Progenitor cell of endocrine pancreas (in vitro differentiated cells): ENCODE measurements at places on chromosomes 11 and 22. TPM values are rescaled to one million over a fixed set of nuclear protein-coding genes. Genes with fewer than 3 reads are reported as not detected.

GRCh38 chr22:29541845-29542244 is 11.7 kb downstream of the THOC5 start:
- DNase-seq = no peak
- peaks cover 32% of the 10 kb centered on the region for H3K36me3 ChIP-seq
- H3K4me1 ChIP-seq = no peaks in the 10 kb centered on the region
- H3K4me3 ChIP-seq = no peak overlapping the region

DNA sequence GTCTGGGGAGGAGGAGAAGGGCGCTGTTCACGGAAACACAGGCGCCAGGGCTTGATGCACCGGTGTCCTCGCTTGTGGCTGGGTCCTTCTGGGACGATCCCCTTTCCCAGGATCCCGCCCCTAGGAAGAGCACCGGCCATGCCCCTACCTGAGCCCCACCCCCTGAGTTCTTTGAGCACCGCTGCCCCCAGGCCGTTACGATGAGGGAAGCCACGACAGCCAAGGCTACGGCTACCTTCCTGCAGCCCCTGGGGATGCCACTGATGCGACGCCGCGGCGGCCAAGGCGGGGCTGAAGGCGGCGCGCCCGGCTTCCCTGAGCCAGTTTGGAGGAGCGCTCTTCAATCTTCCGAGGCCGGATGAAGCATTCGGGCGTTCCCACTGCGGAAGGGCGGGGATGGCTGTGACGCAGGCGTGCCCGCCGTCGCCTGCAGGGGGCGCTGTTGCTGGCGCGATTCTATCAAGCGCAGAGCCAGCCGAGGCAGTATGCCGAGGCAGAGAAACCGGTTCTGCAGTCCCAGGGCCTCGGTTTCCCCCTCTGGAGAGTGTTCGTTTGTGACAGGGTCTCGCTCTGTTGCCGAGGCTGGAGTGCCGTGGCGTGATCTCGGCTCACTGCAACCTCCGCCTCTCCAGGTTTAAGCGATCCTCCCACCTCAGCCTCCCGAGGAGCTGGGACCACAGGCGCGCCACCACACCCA is 9.7 kb upstream of the NEFH start:
- DNase-seq = peak; percentile 72
- no peaks in the 10 kb centered on the region for H3K36me3 ChIP-seq
- H3K27ac ChIP-seq = no peak overlapping the region
- H3K4me3 ChIP-seq = peak overlapping the region; percentile 40
- H3K4me1 ChIP-seq = peaks cover 2% of the 10 kb centered on the region

- no peak overlapping the region for H3K27ac ChIP-seq
- H3K36me3 ChIP-seq = peaks cover 16% of the 10 kb centered on the region
- no peak for DNase-seq
- peaks cover 3% of the 10 kb centered on the region for H3K4me1 ChIP-seq
- no peak overlapping the region for H3K4me3 ChIP-seq
Observed at GRCh38 chr11:17974246-17974645, 38.6 kb downstream of the SERGEF start.

DNA sequence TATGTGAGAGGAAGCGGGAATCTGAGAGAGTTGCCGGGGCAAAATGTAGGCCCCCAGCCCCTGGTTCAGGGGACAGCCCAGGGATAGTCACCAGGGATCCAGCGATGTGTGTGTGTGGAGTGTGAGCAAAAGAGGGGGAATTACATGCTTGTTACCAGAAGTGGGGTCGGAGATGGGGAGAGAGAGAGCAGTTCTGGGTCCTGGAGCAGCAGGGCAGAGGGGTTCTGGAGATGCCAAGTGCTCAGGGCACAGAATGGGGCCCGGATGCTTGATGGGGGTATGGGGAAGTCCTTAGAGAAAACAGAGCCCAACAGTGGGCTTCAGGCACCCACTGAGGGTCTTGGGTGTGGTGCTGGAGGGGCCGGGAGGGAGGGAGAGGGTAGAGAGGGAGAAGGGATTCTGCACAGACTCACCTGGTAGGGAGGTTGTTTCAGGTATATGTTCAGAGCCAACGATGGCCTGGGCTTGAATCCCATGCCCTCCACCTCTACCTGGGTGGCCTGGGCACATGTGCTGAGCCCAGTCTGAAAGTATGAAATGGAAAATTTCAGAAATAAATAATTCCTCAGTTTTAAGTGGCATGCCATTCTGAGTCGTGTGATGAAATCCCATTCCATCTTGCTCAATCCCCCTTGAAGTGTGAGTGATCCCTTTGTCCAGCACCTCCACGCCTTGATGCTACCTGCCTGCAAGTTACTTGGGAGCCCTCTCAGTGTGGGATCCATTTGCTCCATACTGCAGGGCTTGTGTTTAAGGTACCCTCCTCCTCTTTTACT is 12.4 kb downstream of the SMIM38 start:
- no peaks in the 10 kb centered on the region for H3K4me1 ChIP-seq
- no peak overlapping the region for H3K4me3 ChIP-seq
- DNase-seq = no peak
- H3K36me3 ChIP-seq = no peaks in the 10 kb centered on the region
- H3K27me3 ChIP-seq = peaks cover 13% of the 10 kb centered on the region

DNA sequence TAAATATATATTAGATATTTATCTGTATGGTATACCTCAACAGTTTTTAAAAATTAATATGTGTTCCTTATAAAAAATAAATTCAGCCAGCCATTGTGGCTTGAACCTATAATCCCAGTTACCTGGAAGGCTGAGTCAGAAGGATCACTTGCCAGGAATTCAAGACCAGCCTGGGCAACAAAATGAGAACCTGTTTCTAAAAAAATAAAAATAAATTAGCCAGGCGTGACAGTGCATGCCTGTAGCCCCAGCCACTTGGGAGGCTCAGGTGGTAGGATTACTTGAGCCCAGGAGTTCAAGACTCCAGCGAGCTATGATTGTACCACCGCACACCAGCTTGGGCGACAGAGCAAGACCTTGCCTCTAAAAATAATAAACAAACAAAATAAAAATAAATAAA is 54.9 kb downstream of the PHF21A start:
- DNase-seq = no peak
- H3K27ac ChIP-seq = no peak overlapping the region
- H3K4me3 ChIP-seq = no peak overlapping the region
- peaks cover 8% of the 10 kb centered on the region for H3K36me3 ChIP-seq

DNA sequence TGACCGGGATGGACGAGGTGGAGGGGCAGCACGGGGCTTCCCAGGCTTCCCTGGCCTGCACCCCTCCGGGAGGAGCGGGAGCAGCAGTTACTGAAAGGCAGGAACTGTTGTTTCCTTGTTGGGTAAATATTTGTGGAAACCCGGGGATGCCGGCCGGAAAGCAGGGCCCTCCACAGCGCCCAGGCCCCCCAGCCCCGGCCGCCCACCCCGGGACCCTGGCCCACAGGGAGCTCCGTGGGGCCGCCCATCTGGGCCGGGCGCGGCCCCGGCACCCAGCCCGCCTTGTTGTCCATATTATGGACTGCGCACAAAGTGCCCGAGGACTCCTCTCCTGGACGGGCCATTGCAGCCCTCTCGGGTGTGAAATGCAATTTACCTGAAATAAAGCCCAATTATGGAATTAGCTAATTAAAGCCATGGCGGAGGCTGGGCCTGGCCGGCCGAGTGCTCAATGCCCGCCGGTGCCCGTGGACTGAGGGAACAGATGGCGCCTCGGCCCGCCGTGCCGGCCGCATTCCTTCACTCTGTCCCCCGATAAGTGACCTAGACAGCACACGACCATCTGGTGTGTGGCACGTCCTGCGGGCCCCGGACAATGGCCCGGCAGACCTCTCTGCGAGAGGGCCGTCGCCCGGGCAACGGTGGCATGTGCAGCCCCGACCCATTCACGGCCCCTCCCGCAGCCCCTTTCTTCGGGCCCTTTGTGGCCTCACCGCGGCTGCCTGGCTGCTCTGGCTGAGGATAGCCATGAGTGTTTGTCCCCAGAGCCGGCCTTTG is 35.4 kb downstream of the CDKN1C start:
- H3K4me3 ChIP-seq = no peak overlapping the region
- no peaks in the 10 kb centered on the region for H3K36me3 ChIP-seq
- no peak overlapping the region for H3K27ac ChIP-seq
- DNase-seq = no peak
- H3K4me1 ChIP-seq = peaks cover 4% of the 10 kb centered on the region

DNA sequence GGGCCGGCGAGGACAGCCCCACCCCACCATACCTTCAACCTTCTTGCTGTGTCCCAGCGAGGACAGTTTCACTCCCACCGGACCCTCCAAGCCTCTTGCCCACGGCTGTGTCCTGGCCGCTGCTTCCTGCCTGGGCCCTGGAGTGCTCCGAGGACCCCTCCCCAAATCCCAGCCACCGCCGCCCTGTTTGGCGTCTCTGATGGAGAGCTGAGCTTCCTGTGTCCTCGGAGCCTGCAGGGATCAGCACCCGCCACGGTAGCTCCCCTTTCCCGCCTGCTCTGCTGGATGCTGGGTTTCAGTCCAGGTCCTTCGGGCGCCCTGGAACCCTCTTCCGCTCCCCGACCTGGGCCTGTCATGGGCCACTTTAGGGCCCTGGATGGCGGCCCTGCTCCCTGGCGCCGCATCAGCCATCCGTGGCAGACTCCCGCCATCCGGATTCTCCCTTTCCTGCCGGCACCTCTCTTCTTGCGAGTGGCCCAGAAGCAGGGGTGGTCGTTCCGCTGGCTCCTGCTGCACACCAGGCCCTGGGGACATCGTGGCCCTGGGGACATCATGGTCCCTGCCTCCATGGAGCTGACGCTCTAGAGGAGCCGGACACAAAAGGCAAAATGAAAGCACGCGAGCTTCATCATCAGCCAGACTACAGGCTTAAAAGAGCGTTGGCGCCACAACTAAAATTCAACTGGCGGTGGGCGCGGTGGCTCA is 34.3 kb upstream of the GAL start:
- no peak overlapping the region for H3K4me3 ChIP-seq
- no peaks in the 10 kb centered on the region for H3K4me1 ChIP-seq
- peaks cover 10% of the 10 kb centered on the region for H3K27me3 ChIP-seq
- no peak overlapping the region for H3K27ac ChIP-seq

GRCh38 chr11:46370253-46370652 is 11.2 kb upstream of the MDK start:
- H3K4me3 ChIP-seq = no peak overlapping the region
- peaks cover 6% of the 10 kb centered on the region for H3K36me3 ChIP-seq

DNA sequence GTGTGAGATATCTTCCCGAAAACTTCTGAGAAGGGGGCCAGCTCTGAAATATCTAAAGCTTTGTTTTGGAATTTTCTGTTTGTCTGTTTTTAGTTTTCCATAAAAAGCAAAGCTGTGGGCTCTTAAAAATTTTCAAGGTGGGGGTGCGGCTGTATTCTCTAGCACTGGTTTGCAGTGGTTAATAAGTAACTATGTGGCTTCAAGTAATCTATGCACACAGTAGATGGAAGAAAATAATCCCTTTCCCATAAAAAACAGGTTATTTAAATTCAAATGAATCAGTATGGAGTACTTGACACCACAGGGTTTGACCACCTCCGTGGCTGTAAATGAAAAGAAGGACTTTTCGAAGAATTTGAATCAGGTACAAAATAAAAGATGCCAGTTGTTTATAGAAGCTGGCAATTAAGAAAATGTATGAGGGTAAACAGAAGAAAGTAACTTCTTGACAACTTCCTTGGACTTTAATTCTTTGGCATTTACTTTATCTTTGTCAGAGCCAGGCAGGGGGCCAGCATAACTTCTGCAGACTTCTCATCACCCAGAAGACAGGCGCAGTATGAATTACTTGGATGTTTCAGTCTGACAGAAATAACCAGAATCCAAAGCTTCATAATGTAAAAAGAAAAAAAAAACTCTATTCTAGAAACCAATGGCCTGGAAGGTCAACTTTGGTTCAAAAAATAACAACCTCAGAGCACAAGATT is 981.0 kb downstream of the DLG2 start:
- H3K36me3 ChIP-seq = no peaks in the 10 kb centered on the region
- no peak for DNase-seq
- H3K4me3 ChIP-seq = no peak overlapping the region
- peaks cover 14% of the 10 kb centered on the region for H3K4me1 ChIP-seq
- H3K27ac ChIP-seq = no peak overlapping the region

DNA sequence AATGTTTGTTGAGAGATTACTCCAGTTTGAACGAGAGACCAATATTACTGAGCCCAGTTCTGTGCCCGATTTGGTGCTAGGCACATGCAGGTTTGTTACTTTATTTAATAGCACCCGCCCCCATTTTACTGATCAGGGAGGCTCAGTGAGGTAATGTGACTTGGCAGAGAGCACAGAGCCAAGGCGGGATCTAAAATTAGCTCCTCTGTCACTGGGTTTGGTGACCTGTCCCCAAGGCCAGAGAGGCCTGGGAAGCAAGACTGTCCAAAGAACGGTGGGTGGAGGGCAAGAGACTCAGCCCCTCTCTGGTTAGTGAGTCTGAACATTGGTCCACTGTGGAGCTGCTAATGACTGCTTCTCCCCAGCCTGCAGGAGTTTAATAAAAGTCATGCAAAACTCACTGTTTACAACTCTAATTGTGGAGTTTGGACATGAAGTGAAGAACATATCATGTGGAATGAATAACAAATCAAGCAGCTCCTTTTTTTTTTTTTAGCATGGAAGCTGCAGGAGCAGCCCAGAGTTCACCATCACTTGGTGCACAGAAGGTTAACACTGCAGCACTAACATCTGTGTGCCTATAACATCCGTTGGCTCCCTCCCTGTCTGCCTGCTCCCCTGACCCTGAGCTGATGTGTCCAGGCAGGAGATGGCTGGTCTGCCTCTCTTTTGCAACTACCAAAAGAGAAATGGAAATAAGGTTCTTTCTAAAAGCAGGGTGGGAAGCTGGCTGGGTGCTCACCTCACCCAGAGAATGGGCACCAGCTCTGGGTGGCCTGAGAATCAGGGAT is 39.0 kb downstream of the CSNK2A3 start:
- no peaks in the 10 kb centered on the region for H3K36me3 ChIP-seq
- H3K27me3 ChIP-seq = no peaks in the 10 kb centered on the region
- no peak for DNase-seq
- no peaks in the 10 kb centered on the region for H3K4me1 ChIP-seq

GRCh38 chr11:12677131-12677530 is 2.9 kb downstream of the TEAD1 start:
- H3K4me1 ChIP-seq = peaks cover 54% of the 10 kb centered on the region
- H3K4me3 ChIP-seq = peak overlapping the region; percentile 95
- no peaks in the 10 kb centered on the region for H3K27me3 ChIP-seq
- no peak overlapping the region for H3K27ac ChIP-seq
- no peaks in the 10 kb centered on the region for H3K36me3 ChIP-seq
- no peak for DNase-seq

GRCh38 chr11:131691181-131692041 is 321.0 kb downstream of the NTM start:
- H3K4me3 ChIP-seq = no peak overlapping the region
- H3K27ac ChIP-seq = no peak overlapping the region
- DNase-seq = peak; percentile 37
- peaks cover 4% of the 10 kb centered on the region for H3K4me1 ChIP-seq
- no peaks in the 10 kb centered on the region for H3K36me3 ChIP-seq

TRIM49 gene
- total RNA-seq = not detected in 2 replicates

OR9I1 gene
- not detected in 2 replicates for total RNA-seq

ALKBH3 gene
- total RNA-seq = 19.8 and 22.0 TPM in 2 replicates

BIRC3 gene
- total RNA-seq = 0.29 and 0.36 TPM in 2 replicates
